ENCODE measurements at places on chromosomes 1 and 21.

- DNase-seq, result no peak
These were observed 12.4 kb upstream of the GBP3 start for GRCh38 chr1:89035080-89035479.

DNA sequence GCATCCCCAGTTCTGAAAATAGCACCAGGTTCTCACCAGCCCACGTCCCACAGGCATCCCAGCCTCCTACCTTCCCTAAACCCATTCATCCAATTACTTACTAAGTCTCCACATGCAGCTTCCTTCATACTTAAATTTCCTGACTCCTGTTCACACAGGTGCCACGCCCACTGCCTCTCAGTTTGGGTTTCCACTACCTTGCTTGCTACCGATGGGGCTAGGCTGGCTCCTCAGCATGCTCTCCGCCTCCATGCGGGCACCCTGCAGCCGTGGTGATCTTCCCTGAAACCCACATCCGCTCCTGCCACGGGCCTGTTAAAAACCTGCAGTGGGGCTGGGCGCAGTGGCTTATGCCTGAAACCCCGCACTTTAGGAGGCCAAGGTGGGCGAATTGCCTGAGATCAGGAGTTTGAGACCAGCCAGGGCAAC, 70.4 kb upstream of the ANGPTL1 start:
- DNase-seq, result no peak

DNA sequence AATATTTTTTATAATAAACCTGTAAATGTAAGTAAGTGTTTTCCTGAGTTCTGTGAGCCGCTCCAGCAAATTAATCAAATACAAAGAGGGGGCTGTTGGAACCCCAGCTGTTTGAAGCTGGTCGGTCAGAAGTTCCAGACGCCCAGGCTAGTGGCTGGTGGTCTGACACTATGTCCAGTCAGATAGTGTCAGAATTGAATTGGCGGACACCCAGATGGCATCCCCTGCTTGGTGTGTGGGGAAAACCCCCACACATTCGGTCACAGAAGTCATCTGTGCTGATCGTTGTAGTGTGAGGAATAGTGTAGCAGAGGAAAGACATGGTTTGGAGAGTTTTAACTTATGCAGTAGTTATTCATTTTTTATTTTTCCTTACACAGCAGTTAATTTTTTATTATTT, 32.4 kb downstream of the TBCE start:
- no peak for DNase-seq

GRCh38 chr1:186519982-186520381, 59.1 kb upstream of the PDC start:
- no peak for DNase-seq

Measured in activated CD8-positive, alpha-beta memory T cell treated with anti-CD3 and anti-CD28 coated beads, Interleukin-2, amount 50 U/mL, for 48 hours (primary cell).